Fibroblast of skin of left biceps (primary cell): ENCODE measurements at places on chromosomes 7 and 10.
A peak's percentile ranks its signal among the peaks of the same experiment; 100 is the strongest.

DNA sequence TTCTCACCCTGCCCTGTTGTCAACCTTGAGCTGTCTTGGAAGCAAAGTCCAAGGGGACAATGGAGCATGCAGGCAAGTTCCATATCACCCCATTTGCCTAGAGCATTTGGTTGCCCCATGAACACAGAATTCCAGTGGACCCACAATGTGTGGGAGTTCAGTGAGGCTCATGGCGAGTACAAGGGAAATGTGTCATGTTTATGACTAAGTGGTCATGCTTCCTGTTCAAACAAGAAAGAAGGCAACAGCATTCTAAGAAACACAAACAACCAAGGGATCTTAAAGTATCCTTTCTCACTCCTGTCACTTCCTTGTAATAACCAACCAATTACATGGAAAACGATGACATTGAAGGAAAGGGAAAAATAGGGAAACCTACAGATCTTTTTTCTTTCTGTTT lies 513.0 kb downstream of the INHBA start:
- DNase-seq = peak; percentile 26

GRCh38 chr10:127968659-127969058 lies 61.8 kb downstream of the PTPRE start:
- DNase-seq = no peak

DNA sequence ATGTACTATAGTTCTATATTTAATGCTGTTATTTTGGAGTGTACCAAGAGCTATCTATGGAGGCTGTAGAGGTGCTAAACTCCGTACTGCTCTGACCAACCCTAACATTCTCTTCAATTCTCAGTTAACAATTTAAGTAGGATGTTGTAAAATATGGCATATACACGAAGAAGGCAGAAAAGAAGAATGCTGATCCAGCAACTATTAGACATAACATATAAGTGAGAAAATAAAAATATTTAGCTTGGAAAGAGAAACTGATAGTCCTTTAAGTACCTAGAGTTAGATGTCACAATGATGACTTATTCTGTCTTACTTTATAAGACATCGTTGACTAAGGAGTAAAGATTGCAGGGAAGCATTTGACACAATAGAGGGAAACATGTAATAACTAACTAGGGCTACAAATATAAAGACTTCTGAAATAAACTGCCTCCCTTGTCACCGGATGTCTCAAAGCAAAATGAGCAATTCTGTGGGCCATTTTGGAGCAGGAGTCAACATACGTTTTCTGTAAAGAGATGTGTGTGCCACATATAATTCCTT lies 159.5 kb downstream of the CPEB3 start:
- no peak for DNase-seq

DNA sequence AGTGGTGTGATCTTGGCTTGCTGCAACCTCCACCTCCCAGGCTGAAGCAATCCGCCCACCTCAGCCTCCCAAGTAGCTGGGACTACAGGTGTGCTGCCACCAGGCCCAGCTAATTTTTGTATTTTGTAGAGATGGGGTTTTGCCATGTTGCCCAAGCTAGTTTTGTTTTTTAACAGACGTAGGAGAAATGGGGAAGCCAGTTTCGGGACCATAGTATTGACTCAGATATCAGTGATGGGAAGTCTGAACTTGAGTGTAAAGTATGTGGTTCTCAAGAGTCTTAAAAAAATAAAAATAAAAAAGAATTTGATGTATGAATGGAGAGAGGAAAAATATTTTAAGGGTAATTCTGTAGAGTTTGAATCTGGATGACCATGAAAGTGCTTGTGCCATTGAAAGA lies 34.2 kb downstream of the SP4 start:
- DNase-seq = no peak

- no peak for DNase-seq
Observed at GRCh38 chr7:158109364-158110033, 478.1 kb downstream of the PTPRN2 start.
